CD4-positive, alpha-beta T cell treated with Interferon gamma for 1 hour (primary cell): ENCODE measurements at places on chromosomes 5 and 9.

GRCh38 chr9:134099123-134099761 lies 31.4 kb upstream of the BRD3 start:
- peak; percentile 53 for DNase-seq

DNA sequence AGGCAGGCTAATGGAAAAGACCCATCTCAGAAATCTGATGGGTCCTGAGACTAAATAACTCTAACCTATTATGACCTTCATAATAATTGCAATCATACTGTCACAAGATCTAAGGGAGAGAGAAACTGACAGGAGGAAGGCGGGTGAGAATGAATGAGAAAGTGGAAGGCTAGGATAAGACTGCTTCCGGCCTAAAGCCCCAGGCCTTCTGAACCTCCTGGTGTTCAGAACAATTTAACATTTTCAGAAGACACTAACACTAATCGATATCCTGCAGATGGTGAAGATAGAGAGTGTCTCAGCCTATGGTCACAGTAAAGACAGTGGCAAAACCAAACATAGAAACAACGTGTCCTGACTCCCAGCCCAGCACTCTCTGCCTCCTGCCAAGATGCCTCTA lies 1.2 kb downstream of the RPS14 start:
- DNase-seq, result no peak

- no peak for DNase-seq
Observed at GRCh38 chr9:93592008-93592642, 15.7 kb downstream of the PHF2 start.

GRCh38 chr5:143588933-143589662 lies 185.6 kb upstream of the NR3C1 start:
- no peak for DNase-seq

- DNase-seq, result no peak
Observed at GRCh38 chr5:55650386-55650785, 61.7 kb downstream of the SLC38A9 start.
